Right lobe of liver (tissue), 6 donors: ENCODE measurements at places on chromosomes 12 and 14. TPM values are rescaled to one million over a fixed set of nuclear protein-coding genes. Genes with fewer than 3 reads are reported as not detected.

SCN8A gene
- 5.6 TPM for total RNA-seq

KIF5A gene
- total RNA-seq, result not detected

HCAR1 gene
- total RNA-seq, result not detected

- peak; percentile 83 for DNase-seq
Measured at GRCh38 chr12:103930787-103931735, 851 bp downstream of the HSP90B1 start.

- DNase-seq, result no peak
Measured at GRCh38 chr14:29163109-29163508, 396.5 kb downstream of the FOXG1 start.

DNA sequence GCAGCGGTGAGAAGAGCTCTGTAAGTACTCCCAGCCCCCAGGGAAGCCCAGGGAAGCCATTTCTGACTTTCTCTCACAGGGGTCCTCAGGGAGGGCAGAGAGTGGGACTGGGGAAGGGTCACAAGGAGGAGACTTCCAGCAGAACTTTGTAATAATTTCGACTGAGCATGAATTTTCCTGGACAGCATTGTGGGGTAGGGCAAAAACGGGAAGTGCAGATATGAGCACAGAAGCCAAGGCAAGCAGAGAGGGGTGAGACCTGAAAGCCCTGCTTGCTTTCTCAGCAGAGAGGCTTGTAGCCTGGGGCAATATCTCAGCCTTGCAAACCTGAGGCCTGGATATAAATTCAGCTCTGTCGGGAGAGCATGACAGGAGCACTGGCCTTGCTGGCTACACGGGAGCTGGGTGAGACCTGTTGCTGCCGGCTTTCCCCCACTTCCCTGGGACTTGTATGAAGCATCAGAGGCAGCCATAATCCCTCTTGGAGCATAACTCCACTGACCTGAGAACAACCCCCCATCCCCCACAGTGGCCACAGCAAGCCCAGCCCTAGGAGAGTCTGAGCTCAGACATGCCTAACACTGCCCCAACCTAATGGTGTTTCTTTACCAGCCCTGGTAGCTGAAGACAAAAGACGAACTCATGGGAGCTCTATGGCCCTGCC is 9.8 kb upstream of the IQSEC3 start:
- no peak for DNase-seq

DNA sequence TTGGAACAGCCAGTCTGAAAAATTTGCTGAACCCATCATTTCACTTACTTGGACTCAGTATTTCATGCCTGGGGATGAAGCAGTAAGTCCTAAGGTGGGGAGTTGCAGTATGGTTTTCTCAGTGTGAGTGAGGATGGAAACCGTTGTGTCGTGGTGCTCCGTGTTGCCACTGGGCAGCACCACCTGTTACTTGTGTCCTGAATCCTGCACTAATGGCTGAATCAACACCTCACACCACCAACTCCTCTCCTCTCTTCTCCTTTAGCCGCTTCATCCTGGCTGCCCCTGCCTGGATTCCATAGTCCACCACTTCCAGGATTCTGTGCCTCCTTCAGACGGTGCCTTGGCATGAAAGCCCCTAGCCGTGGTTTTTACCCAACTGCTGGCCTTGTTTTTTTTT is 3.0 kb upstream of the EP400 start:
- no peak for DNase-seq

GRCh38 chr12:131962069-131962468 is 12.3 kb downstream of the EP400 start:
- DNase-seq, result no peak

- peak; percentile 66 for DNase-seq
Measured at GRCh38 chr12:109020796-109021380, at the start of gene SVOP. Gene SVOP, minus strand, starts transcription at chr12:109021068. Its CDS starts 200 bp downstream, at chr12:109020868.

- no peak for DNase-seq
Measured at GRCh38 chr12:110513842-110514241, 11.7 kb downstream of the RAD9B start.

- DNase-seq, result no peak
Measured at GRCh38 chr12:94121886-94122285, 26.5 kb upstream of the PLXNC1 start.

GRCh38 chr12:115440438-115440837 is 756.5 kb upstream of the TBX3 start:
- DNase-seq, result no peak

DNA sequence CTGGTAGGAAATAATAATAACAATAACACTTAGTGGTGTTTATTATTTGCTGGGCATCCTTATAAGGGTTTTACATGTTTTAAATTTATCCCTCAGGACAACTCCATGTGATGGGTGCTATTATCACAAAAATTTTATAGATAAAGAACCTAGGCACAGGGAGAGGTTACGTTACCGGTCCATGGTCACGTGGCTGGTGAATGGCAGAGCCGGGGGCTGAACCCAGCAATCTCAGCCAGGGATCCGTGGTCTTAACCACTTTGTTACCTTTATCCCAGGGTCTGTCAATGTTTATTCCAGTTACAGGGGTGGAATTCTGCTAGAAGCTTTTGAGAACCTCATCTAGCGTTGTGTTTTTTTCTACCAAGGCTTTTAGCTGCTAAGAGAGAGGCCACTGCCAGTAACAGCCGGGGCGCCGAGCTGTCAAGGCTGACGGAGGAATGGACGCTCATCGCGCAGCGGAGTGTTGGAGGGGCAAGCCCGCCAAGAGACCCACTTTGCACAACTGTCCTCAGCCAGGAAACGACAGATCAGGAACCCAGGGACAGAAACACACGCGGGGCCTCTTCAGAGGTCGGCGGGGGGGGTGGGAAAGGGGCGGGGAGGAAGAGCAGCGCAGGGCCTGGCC is 418 bp downstream of the AMN1 start:
- peak; percentile 60 for DNase-seq

GRCh38 chr12:126644236-126645020 is 1579.2 kb downstream of the AACS start:
- DNase-seq, result no peak

GRCh38 chr12:131928080-131928710 is 881 bp upstream of the PUS1 start:
- peak; percentile 52 for DNase-seq
